ENCODE measurements at places on chromosomes 2 and 18.

- no peak for DNase-seq
Observed at GRCh38 chr2:64354857-64355680, 98.9 kb upstream of the LGALSL start.

DNA sequence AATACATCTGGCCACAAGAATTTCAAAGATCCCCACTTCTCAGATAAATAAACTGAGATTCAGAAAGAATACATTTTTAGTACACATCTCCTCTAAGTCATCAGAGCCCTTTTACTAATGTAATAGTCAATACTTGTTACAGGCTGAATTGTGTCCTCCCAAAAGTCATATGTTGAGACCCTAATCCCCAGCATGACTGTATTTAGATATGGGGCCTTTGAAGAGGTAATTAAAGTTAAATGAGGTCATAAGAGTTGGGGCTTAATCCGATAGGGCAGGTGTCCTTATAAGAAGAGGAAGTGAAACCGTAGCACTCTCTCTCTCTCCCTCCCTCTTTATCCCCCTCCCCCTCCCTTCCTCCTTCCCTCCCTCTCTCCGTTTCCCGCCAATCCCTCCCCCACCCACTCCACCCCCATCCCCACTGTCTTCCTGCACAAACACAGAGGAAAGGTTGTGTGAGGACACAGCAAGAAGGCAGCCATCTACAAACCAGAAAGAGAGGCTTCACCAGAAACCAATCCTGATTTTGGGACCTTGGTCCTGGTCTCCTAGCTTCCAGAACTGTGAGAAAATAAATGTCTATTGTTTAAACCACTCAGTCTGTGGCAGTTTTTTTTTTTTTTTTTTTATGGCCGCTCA lies 66.6 kb upstream of the ZNF397 start:
- no peak for DNase-seq

- DNase-seq: no peak
Observed at GRCh38 chr2:157326698-157327097, 1.1 kb upstream of the ERMN start.

DNA sequence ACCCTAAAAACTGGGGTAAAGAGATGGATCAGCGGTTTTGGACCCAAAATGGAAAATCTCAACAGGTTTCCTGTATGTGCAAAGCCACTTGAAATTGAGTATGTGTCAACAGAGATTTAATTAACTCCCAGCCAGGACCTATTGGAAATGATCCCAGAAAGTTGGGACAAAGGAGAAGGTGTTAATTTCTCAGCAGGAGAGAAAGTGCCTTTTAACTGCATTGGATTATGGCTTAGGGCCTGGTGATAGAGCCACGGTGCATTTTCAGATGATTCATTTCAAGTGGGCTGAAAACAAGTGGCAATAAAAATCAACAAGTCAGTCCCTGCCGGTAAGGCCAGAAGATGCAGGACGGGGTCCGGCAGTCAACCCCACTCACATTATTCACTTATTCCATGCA lies 80.2 kb upstream of the BCL11A start:
- DNase-seq: no peak

- no peak for DNase-seq
Observed at GRCh38 chr2:169585673-169586072, 1.5 kb downstream of the PPIG start.

- DNase-seq: no peak
Observed at GRCh38 chr2:80113399-80113798, 191.2 kb downstream of the LRRTM1 start.

GRCh38 chr2:207148020-207148419 lies 17.7 kb downstream of the KLF7 start:
- no peak for DNase-seq

DNA sequence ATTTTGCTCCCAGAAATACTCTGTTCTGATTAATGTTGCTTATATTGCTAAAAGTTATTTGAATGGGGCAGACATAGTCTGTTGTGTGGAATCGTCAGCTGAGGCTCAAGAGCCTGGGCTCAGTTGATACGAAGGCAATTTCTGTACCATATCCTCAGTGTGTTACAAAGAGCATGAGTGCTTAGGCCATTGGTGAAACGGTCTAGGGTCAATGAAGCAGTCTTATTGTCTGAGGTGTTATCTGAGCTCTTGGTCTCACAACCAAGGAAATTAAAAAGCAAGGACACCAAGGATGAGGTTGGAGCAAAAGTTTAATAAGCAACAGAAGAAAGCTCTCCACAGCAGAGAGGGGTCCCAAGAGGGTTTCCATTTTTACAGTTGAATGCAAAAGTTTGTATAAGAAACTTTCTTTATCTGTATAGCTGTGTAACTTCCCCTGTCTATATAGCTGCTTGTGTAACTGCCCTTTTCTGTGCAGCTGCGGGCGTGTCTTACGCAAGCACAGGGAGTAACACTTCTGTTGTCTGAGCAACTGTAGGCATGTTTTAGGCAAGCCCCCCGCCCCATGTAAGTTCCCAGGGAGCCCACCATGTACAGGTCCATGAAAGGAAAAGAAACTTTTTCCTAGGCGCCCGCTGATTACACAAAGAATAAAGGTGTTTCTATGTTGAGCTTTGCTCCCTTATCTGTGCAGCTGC lies 40.6 kb upstream of the DSC1 start:
- no peak for DNase-seq

- no peak for DNase-seq
Observed at GRCh38 chr2:152176113-152176714, 651 bp upstream of the STAM2 start.

DNA sequence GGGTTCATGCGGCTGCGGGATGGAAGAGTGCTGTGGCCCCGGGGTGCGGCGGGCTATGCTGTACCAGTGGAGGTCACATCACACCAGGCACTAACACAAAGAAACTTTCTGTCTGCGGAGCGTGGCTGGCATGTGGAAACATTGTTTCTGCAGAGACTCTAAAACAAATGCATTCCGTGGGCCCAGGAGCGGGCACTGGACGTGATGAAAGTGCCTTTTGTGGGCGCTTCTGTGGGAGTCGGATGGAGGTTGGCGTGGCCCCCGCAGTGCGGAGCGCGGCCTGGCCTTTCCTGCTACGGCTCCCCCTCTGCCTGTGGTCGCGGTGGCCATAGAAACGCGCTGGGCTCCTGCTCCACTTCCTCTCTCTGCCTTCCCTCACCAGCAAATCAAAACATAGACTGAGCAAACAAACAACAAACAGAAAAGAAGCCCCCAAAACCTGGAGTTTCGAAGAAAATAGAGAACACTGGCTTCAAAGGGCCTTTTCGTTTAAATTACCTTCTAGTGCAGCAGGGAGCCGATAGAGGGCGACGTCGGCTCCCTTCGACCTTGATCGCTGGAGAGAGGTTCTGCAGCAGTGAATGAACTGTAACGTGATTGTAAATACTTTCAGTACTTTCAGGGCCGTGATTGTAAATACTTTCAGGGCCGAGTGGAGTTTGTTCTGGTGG lies 51.4 kb downstream of the KIF5C start:
- DNase-seq: peak; percentile 61

DNA sequence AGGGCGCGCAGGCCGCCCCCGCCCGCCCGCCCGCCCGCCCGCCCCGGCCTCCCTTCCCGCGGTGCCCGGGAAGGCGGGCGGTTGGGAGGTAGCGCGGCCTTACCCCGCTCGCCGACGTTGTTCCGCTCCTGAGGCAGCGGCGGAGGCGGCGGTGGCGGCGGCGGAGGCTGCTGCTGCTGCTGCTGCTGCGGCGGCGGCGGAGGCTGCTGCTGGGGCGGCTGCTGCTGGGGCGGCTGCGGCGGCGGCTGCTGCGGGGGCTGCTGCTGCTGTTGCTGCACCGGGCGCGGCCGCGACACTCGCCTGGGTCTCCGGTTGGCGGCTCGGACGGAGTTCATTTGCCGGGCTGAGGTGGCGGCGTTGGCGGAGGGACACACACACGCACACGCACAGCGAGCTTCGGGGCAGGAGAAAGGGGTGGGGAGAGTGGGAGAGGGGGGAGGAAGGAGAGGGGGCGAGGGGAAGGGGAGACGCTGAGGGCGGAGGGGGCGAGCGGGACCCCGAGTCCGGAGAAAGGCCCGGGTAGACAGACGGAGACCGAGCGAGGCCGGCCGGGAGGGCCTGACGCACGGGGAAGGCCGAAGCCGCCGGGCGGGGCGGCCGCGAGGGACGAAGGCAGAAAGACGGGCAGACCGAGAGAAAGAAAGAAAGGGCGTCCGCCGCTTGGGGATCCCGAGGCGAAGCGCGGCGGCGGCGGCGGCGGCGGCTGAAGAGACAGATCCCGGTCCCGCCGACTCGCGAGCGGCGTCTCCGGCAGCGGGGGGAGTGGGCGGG lies 727 bp downstream of the FBXO11 start:
- peak; percentile 66 for DNase-seq

DNA sequence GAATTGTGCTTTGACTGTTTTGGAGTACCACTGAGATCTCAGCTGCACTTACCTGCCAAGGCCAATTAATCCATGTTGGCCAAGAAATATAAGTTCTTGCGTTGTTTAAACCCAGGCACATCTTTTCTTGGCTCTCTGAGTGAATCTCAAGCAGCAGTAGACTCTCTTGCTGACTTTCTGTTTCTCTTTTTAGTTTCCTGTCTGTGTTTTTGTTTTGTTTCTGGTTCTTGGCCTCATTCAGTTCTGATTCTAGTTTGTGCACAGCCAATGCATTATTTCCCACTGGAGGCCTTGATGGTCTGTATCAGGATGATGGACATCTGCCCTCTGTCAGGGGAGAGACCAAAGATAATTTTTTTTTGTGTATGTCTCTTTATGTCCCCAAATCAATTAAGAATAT lies 379.4 kb downstream of the CDH2 start:
- DNase-seq: no peak

All from WTC11 (cell line).